AML-193 (cell line): ENCODE measurements at places on chromosomes 5 and 9.

- DNase-seq = no peak
Measured at GRCh38 chr5:86797677-86798076, 179.9 kb downstream of the COX7C start.

DNA sequence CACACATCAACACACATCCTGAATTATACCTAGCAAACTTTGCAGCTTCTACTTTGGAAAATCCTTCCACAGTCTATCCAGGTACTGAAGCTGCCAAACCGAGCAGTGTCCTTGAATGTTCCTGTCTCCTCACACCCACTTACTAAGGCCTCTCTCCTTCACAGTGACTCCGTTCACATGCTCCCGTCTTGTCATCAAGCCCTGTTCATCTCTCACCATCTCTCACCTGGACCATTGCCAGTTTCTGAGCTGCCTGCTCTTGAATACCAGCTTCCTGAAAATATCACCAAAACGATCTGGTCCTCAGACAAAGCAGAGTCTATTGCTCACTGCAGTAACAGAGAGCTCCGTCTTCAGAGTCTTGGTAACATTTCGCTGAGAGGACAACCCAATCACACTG, 57.4 kb downstream of the GCNT1 start:
- DNase-seq = no peak

- DNase-seq = no peak
Measured at GRCh38 chr5:104170926-104171325, 608.3 kb upstream of the NUDT12 start.

DNA sequence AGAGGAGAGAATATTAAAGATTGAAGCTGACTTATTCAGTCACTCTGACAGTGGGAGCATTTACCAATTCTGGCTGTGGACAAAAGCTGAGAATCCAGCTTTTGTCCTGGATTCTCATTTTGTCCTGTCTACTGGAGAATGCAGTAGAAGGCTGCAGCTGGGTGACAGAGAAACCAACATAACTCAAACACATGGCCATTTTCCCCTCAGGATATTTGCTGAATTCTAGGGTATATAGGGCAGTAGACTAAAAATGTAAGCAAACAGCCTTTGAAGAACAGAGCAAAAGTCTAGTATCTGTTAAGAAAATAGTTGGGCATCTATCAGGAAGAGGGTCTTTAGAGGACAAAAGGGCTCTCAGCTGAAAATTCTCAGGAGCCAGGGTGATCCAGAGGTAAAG, 20.6 kb downstream of the ZNF484 start:
- no peak for DNase-seq

GRCh38 chr5:77645158-77645994, 6.9 kb upstream of the OTP start:
- DNase-seq = no peak

DNA sequence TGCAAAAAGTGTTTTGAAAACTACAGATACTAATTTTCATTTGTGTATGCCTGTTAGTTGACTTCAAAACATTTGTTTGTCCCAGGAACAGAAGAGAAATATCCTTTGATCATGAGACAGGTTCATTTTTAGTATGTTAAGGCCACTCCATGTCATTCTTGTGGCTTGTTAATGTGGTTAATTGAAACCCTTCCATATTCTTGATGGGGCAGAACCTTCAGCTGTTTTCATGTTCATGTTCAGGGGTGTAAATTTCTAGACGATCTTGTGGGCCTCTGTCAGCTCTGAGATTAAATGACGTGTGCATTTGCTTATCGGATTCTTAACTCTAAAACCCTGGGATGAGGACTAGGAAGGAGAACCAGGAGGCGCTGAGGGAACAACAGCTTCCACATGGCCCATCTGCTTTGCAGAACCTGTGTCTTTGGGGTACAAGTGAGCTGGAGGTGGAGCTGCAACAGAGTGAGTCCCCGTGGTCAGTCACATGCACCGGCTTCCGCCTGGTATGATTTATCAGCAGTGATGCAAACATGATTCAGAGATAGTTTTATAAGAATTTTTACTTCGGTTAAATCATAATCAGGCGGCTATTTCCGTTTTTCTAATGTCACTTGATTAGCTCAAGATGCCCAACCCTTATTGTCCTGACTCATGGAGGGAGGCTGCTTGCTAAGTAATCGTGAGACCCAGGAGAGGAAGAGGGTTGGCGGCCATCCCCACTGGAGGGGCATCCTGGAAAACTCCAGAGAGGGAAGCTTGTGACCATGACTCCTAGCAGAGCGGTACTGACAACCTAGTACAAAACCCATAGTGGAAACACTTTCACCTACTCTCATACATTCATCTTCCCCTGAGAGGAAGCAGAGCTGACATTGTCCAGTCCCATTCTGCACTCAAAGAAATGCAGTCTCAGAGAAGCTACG, 138.4 kb downstream of the C9orf152 start:
- no peak for DNase-seq

DNA sequence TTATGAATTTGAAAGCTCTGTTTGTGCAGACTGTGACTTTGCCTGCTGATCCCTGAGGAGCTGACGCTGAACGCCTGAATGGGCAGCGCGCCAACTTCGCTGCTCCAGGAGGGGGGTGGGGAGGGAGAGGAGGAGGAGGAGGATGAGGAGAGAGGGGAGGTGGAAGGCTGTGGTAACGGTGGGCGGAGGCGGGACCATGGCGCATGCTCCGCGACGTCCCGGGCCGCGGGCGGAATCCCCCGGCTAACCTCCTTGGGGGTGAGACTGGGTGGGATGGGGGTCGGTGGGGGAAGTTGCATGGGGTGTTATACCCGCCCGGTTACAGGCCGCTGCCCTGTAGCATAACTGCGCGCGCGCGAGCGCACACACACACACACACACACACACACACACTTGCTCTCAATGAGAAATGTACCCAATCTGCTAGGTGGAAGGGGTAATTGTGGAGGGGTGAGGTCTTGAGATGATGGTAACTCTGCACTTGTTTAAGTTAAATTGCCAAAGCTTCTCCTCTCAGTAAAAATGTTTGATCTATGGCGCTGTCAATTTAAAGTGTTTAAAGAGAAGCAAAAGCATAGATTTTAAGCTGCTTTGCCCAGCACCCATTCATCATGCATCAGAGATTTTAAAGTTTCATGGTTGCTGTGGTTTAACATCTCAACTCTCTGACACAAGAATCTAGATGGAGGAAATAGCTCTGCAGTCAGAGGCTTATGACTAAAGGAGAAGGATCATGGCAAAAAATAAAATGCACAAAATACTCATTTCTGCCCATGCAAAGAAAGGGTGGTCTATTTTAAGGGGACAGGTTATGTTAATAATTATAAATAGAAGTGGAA, 76.6 kb upstream of the TBCA start:
- peak; percentile 19 for DNase-seq

DNA sequence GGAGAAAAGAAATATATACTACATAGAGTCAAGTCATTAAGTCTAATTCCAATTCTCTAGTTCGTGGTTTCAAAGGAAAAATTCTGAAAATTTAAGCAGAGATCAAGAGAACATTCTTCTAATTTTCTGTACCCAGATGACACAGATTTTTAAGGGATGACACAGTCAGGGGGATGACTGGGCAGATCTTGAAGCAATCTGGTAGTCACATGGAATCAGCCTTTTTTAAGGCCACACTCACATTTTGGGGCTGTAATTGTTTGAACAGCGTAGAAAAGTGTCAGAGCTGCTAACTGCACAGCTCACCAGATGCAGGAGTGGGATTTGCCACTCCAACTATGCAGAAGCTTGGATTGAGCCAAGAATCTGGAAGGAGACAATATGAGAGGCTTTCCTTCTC, 20.4 kb downstream of the PDE4D start:
- DNase-seq = no peak

- no peak for DNase-seq
Measured at GRCh38 chr9:21672140-21672539, 130.3 kb upstream of the MTAP start.

DNA sequence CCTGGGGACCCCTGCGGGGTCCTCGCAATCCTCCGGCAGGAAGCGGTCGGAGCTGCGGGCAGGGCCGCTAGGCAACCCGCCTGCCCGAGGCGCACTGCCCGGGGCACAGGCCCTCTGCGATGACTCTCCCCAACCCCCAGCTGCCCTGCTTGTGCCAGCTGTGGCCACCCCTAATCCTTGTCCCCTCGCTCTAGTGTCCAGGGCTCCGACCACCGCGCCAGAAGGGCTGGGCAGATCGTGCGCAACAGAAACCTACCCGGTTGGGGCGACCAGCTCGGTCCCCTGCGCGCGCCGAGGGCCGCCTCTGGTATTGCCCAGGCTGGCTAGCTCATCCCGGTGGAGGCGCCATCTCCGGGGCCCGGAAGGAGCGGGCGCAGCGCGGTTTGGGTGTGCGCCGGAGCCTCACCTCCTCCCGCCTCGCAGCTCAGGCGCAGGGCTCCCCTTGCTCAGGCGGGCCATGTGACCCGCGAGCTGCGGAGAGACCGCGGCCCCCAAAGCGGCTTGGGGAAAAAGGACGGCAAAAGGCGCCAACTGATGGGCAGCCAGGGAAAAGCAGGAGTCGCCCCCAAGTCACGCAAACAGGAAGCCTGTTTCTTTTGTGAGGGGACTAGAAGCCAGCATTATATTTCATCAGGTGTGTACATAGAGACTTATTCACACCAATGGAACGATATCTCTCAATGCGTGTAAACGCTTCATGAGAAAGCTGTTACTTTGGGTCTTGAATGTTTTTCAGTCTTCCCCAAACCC, 46.8 kb upstream of the RNF20 start:
- no peak for DNase-seq

DNA sequence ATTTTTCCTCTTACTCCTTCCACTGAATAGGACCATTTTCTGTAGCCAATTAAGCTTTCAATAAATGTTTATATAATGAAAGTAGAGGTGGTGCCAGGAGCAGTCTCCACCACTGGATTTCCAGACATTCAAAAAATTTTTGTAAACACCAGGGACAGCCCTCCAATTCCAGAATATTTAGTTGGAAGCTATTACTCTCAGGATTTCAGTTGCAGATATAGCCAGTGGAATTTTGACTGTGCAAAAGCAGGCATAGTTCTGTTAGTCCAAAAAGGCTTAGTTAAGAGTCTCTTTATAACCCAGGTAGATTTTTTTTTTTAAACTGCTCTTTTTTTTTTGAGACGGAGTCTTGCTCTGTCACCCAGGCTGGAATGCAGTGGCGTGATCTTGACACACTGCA, 138.1 kb upstream of the DMRT1 start:
- DNase-seq = no peak

DNA sequence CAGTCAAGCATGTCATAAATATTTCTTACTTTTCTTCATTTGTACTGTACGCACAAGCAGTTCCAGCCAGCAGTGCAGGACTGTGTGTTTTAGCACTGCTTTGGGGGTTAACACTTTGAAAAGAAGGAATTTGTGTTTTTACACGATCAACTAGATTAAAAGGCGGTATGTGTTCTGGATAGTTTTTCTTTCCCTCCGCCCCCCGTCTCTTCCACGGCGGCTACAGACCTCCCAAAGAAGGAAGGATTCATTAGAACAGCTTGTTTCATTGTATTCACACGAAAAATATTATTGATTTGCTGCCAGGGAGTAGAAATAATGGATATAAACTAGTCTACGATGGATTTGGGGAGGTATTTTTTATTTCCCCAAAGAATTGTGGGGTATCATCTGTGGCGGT, 336.8 kb upstream of the RFX3 start:
- DNase-seq = no peak

DNA sequence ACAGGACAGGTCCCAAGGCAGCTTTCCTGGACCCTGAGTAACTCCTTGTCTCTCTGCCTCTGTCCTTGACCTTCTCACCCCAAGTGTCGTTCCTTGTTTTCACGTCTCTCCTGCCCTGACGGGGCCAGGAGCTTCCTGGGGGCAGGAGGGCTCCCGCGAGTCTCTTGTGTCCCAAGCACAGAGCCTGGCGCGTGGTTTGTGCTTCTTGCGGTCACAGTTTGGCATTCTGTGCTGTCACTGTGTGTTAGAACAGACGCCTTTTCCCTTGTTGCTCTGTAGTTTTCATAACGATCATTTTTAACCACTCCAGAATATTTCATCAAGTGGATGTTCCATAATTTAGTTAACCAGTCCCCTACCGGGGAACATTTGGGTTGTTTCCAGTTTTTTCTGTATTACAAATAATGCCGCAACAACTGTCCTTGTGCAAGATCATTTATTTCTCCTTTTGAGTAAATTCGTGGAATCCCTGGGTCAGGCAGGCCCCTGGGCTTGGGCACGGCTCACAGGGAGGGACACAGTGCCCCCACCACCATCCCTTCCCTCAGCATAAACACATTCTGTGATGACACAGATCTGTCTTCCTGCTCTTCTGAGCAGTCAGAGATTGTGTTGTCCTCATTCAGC, 71.9 kb downstream of the TSPAN17 start:
- no peak for DNase-seq

DNA sequence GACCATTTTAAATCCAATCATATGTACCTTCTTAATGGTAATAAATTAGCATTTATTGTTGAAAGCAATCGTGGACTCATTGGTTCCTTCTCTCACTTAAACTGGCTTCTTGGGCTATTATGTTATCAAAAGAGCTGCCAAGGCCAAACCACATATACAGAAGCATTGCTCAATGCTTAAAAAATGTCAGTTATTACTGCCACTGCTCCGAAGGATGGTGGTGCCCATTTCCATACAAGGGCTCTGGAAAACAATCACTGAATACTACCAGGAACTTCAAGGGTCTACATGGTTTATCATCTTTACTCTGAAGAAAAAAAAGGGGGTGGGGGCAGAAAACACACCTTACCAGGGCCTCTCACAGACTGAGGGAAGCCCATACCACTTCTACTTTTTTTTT, 104.3 kb downstream of the GNAQ start:
- peak; percentile 69 for DNase-seq

- DNase-seq = peak; percentile 35
Measured at GRCh38 chr9:105500108-105500766, 52.4 kb downstream of the FSD1L start.

DNA sequence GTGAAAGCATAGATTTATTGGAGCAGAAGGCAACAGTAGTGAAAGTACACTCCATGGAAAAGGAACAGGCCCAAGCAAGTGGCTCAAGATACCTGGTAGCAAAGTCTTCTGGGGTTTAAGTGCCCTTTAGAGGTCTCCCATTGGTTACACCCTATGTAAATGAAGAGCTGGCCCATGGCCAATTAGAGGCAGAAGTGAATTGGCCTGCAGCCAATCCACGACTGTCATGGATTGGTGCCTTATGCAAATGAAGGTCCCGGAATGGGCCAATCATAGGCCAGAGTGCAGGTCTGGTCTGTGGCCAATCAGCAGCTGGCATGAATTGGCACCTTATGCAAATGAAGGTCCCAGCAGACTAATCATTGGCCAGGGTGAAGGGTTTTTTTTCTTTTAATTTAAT, 64.2 kb upstream of the PCSK5 start:
- no peak for DNase-seq

- DNase-seq = no peak
Measured at GRCh38 chr5:77718934-77719610, 57.1 kb downstream of the TBCA start.
